Mammary epithelial cell (primary cell): ENCODE measurements at places on chromosomes 2 and 18. TPM values are rescaled to one million over a fixed set of nuclear protein-coding genes. Genes with fewer than 3 reads are reported as not detected.

- DNase-seq = no peak
Measured at GRCh38 chr2:149226790-149227189, 103.6 kb upstream of the LYPD6 start.

DNA sequence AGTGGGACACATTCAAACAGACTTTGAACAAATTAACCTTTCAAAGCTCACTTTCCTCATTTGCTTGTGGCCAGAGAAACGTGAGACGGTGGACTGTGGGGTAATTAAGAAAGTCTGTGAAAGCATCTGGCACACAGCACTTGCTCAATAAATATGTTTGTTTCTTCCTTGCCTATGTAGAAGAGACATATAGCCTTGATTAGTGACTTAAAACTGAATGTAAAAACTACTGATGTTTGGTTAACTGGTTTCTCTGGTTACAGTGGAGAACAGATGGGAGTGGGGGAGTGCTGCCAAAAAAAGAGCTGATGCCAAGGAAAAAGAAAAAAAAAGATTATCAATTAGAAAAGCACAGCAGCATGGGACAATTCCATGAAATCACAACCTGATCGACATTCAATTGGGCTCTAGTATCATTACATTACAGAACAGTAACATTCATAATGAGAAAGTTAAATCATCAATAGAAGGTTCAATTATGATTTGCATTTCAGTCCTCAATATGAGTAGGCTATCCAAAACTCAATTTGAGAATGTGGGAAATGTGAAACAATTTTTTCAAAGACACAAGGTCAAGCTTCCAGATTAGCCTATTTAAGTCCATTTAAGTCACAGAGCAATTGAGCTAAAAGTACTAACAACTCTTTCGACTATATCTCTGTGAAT, 14.7 kb downstream of the CUL3 start:
- DNase-seq = no peak

DNA sequence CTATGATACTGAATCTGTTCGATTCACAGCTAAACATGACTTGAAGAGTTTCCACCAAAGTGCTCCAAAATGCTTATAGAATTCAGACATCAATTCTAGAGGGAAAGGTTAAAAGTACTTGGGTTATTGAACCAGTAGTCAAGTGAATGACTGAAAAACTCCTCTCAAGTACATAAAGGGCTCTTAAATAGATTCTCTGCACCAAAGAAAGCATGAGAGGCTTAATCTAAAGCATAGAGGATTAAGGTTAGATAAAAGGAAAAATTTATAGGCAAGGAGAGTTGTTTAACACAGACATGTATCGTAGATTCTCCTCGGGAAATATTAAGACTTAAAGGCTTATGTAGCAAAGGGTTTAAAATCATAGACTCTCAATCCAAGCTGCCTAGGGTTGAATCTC, 701.4 kb downstream of the ERBB4 start:
- DNase-seq = no peak

GRCh38 chr2:111705239-111705638, 178.8 kb downstream of the ANAPC1 start:
- no peak for DNase-seq

- DNase-seq = no peak
Measured at GRCh38 chr2:117323331-117323730, 491.2 kb upstream of the DDX18 start.

GRCh38 chr2:96772903-96773671, 12.4 kb downstream of the CNNM4 start:
- DNase-seq = no peak

DNA sequence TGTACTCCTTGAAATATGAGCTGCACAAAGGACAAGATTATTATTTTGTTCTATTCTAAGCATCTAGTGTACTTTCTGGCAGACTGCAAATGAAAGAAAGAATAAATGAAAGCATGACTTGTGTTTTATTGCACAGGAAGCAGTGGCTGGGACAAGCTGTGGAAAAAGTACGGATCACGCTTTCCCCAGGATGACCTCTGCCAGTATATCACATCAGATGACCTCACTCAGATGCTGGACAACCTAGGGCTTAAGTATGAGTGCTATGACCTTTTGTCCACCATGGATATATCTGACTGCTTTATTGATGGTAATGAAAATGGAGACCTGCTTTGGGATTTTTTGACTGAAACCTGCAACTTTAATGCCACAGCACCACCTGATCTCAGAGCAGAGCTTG, 49.4 kb downstream of the HNMT start:
- DNase-seq = no peak

DNA sequence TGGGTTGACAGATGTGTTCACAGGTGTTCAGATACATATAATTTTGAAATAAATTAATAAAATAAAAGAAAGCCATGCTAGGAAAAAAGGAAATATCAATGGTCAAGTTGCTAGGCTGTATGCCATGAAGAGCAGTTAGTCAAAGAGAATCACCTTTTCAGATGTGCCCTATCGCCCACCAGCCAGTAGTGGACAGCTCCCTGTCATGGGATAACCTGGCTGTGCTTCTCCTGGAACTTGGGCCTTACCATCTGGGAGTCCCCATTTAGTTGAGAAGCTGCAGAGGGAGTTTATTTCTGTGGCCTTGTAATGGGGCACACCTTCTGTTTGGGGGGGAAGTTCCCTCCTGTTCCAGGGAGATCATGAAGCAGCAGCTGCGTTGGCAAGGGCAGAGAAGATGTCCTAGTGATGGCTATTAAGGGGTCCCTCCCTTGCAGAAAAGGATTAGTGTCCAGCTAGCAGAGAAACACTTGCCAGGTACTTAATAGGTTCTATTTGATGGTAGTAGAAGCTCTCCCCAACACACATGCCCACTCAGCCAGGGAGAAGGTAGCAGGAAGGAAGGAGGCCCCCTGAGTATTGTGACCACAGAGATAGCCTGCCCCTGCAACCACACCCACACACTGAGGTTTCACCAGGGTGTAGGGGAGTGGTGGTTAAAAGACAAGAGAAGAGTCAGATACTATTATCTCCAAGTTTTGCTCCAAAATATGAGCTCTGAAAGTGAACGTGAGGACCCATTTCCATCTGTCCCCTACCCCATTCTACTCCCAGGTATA, 117.7 kb downstream of the B3GNT2 start:
- DNase-seq = no peak

Gene NPAS2
- total RNA-seq = 81.3 and 93.7 TPM in 2 replicates

Gene CYP26B1
- 8.0 and 8.6 TPM in 2 replicates for total RNA-seq
